Activated B cell treated with CpG ODN at 0.5 μM for 24 hours (primary cell): ENCODE measurements at places on chromosomes 1 and 21.

GRCh38 chr1:183688341-183689060, 35.4 kb upstream of the APOBEC4 start:
- DNase-seq, result no peak

DNA sequence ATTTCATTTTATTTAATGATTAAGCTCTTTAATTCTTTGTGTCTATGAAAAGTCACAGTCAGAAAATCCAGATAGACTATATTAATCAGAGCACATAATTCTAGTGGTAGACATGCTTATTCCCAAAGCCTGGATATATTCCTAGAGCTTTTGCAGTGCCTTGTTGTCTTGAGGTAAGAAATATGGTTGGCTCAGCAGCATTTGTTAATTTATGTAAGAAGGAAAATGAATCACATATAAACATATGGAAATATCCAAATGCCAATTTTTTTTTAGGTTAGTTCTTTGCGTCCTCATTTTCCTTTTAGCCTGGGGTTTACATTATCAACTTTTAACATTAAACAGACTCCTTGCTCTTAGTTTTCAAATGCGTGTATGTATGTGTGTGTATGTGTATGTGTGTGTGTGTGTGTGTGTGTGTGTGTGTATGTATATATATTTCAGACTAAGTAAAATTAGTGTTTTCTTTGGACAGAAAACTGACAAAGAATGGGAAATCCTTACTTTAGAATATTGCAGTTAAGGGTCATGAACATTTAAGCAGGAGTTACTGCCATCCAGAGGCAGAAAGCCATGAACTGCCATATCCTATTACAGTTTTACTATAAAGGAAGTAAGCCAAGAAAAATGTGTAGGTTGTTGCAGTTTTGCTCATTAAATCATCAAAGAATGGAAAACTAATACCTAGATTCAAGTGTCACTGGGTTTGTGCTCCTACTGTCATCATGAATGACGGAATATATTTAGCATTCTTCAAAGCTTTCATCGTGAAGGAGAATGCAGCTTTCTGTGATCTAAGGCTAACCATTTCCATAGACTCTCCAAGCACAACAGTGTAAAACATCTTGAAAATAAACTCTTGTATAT, 477.1 kb upstream of the NR5A2 start:
- DNase-seq, result no peak

GRCh38 chr1:61480273-61480935, 244.5 kb downstream of the TM2D1 start:
- DNase-seq, result no peak

GRCh38 chr1:67752306-67752705, 67.3 kb downstream of the GADD45A start:
- DNase-seq, result no peak

DNA sequence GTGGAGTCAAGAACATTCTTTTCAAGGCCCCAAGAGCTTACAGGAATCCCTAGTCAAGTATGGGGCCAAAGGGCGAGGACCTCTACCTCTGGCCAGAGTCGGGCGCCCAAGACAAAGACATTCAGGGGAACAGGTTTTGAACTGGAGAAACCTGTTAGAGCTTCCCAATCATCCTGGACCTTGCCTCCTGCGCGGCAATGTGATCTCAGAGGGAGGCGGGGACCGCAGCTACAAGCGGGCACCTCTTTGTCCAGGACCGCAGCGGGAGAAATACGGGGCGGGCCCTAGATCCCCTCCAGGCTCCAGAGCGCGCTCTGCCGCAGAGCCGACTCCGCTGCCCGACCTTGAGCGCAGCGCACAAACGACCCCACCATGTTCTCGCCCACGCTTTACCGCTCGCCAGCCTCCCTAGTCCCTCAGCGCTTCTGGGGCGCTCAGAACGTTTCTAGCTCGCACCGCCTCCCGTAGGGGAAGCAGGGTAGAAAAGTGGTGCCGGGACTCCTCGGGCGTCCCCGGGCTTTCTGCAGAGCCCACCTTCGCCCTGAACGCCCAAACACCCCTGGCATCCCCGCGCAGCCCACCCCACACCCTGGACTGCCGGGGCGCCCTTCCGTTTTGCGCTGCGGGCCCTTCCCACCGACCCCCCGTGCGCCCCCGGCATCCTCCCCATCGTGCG, 28.1 kb downstream of the RABIF start:
- peak; percentile 23 for DNase-seq

DNA sequence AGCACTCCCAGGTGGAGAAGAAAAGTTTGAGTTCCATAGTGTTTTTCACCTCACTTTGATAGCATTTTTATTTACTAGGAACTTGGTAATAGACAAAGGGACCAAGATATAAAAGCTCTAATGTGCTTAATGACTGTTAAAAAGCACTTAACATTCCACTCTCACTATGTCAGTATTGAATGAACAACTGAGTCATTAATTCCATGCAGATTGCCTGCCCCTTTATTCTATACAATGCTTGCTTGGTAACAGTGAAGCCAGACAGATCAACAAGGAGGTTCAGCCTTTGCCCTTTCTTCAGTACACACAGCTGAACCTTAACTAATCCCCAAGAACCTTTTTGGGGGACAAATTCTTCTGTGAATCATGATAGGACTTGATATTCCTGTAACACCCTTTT, 425.5 kb downstream of the NUF2 start:
- no peak for DNase-seq

GRCh38 chr21:38503583-38503982, 5.3 kb upstream of the ERG start:
- DNase-seq, result no peak

DNA sequence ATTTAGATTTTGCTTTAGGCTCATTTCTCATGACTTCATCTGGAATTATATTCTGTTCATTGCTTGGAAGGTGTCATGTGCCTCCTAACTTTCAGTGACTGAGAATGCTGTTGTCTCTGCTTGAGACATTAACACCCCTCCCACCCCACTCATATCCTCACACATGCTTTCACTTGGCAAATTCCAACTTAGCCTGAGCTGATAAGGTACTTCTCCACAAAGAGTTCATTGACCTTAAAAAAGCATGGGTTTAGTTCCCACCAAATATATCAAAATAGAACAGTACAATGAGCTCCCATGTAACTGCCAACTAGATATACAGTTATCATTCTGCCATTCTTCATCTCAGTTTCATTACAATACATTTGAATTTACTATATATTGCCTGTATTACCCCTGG, 576.5 kb upstream of the ADGRL2 start:
- no peak for DNase-seq

GRCh38 chr1:184163674-184164465, 112.3 kb downstream of the TSEN15 start:
- DNase-seq, result no peak

GRCh38 chr1:22349362-22350043, 102.1 kb upstream of the ZBTB40 start:
- no peak for DNase-seq

- no peak for DNase-seq
Measured at GRCh38 chr1:241097479-241097878, 259.5 kb downstream of the RGS7 start.

GRCh38 chr1:64122588-64122987, 80.8 kb upstream of the UBE2U start:
- DNase-seq, result no peak

DNA sequence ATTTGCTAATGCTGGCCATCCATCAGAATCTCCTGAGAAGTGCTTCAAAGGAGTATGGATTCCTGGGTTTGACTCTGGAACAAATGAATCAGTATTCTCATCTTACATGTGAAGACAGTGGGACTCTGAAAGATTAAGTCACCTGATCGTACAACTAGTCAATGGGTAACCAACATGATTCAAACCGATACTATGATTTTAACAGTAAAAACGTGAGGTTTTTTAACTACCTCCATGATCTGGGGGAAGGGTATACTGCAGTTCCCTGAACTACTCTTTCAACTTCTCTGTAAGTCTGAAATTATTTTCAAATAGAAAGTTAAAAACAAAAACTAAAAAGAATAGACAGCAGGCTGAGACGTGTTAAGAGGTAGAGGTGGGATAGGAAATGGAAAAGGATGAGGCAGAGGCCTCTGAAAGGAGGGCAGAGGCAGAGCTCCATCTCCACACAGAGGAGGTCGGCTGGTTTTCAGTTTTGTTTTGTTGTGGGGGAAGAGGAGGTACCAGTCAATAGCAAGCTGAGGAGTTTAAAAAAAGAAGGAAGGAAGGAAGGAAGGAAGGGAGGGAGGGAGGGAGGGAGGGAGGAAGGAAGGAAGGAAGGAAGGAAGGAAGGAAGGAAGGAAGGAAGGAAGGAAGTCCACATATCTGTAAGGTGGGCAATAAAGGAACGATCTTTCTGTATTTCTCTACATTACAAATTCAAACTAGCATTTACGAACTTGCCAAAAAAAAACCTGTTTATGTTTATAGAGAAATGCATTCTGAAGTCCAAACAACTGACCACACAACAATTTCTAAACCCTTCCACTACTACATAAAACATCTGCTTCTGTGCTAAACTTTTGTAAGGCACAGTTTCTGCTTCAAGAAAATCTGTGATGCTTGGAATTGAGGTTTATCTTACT, 213.1 kb downstream of the RERE start:
- no peak for DNase-seq

DNA sequence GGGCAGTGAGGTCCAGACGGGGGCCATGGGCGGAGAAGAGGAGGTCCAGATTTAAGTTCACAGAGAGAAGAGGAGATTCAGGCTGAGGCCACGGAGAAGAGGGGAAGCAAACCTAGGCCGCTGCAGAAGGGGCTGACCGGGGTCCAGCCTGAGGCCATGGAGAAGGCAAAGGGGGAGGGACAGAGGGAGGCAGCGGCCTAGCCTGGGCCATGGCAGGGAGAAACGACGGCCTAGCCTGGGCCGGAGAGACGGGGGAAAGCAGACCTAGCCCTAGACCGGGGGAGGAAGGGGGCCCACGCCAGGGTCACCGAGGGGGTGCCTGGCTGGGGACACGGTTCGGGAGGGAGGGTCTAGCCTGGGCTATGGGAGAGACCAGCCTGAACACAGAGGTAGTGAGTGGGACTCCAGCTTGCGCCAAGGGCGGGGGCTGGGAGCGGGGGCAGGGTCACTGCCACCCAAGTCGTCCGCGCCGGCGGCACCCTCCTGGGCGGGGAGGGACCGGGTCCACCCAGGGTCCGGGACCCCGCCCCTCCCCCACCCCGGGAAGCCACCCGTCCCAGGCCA, 459 bp downstream of the CAPZB start:
- DNase-seq, result no peak

DNA sequence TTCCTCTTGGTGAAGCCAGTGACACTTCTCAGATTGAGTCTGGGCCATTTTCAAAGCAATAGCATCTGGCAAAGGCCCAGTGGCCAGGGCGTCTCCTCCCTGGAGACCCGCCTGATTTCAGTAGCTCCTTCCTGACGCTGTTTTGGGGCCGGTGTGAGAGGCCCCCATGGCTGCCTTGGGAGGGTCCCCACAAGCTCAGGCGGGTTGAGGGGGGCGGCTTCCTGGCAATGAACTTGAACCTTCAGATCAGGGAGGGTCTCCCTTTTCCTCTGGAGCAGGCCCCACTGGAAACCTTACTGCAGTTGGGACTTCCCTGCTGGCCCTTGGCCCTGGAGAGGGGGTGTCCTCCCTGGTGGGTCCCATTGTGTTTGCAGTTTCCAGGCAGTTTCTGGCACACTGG, 121.2 kb downstream of the CRYAA start:
- no peak for DNase-seq

GRCh38 chr1:21933397-21934248, 3.5 kb downstream of the HSPG2 start:
- DNase-seq, result no peak
